ENCODE measurements at places on chromosomes 1 and 21.

GRCh38 chr1:160884579-160884978 is 401 bp downstream of the ITLN1 start:
- no peak for DNase-seq

GRCh38 chr1:240876071-240876470 is 264.1 kb upstream of the GREM2 start:
- no peak for DNase-seq

DNA sequence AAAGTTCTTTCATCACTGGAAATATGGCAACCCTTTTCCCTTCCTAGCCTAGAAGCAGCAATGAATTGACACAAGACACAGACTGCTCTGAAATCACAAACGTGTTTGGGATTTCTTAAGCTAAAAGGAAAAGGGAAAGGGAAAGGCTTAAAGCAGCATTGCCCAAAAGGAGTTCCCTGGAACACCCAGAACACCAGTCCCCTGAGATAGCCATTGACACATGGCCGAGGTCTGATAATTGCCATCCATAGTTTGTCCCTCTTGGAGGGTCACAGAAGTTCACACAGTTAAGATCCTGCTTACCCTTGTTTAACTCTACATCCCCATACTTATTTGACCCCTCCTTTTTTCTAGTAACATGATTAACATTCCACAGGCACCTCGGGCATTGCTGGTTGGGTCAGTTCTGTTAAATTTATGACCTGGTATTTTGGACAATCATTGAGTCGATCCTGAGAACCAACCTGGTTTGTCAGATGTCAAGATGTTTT is 72.9 kb downstream of the ZNF281 start:
- no peak for DNase-seq

GRCh38 chr1:187689129-187689528 is 860.4 kb downstream of the PLA2G4A start:
- DNase-seq = peak; percentile 95

DNA sequence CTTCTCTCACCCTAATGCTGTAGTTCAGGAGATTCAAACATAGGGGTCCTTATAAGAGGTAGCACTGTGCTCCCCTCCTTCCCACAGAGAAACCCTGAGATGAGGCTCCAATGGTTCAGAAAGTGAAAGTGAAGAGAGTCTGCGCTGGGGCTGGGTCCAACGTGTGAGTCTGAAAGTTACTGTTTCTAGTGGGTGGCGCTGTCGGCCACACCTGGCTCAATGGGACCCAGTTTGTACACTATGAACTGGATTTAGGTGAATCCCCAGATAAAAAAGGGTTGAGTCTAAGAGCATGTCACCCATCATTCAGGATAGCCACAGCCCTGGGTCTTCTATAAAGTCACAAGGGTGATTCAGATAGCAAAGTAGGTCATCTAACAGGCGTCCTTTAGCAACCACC is 2.8 kb downstream of the SMCP start:
- no peak for DNase-seq

GRCh38 chr1:44359234-44359935 is 4.3 kb upstream of the ERI3 start:
- DNase-seq = no peak

- DNase-seq = no peak
Observed at GRCh38 chr1:168755800-168756418, 26.9 kb upstream of the DPT start.

GRCh38 chr1:110668549-110668948 is 6.2 kb downstream of the KCNA3 start:
- DNase-seq = no peak

- no peak for DNase-seq
Observed at GRCh38 chr1:31073044-31073443, 7.5 kb upstream of the PUM1 start.

DNA sequence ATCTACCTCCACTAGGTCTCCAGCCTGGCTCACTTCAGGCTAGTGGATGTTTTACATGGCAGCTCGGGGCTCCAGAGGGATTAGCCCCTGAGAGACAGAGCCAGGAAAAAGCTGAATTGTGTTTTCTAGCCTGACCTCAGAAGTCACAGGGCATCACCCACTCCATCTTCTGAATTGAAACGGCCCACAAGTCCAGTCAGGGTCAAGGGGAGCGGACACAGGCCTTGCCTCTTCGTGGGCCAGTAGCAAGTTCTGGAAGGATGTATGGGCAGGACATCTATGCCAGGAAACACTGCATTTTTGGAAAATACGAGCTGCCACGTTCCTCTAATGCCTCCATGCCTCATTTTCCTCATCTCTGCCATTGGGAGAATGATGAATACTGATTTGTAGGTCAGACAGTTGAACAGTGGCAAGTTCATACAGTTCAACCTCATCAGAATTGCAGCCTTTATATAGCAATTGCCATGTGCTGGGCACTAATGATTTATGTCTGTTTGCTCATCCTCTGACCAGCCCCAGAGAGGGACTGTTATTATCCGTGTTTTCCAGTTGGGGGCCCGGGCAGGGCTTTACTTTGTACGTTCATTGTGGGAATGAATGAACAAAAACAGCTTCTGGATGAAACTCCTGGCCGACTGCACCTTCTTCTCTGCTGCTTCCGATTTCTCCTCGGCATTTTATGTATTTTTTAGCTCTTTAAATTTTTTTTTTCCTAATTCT is 23.2 kb upstream of the PCBP3 start:
- DNase-seq = no peak

DNA sequence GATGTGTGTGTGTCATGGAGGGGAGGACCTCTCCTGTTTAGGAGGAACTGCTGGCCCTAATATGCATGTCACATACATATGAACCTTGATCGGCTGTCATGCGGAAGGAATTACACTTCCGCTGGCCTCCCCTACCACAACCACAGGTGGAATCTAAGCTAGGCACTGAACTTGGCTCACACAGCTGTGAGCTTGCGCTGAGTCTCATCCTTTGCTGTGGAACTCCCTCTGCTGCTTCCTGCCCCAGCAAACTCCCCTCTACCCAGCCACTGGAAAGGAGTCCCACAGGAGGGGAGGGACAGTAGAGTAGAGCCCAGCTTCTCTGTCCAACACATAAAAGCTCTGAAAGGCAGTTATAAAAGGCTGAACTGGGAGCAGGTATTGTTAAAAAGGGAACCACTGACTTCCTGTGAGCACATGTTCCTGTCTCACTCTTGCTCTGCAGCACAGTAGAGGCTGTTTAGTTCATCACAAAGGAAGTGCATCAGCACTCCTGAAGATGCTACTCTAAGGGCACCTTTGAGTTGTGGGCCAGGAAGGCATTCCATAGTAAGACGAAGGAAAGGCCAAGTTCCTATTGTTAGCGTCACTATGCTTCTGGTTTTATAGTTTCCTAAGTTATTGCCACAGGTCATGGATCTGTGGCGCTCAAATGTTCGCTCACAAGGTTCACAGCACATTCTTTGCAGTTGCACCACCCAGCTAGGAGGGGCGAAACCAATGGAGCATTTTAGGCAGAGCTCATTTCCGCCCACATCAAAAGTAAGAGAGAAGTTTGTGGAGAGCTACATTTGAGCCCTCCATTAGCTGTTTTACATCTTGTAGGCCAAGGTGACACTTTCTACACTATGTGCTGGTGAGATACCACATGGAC is 17.7 kb upstream of the PTPRC start:
- DNase-seq = no peak

- DNase-seq = peak; percentile 33
Observed at GRCh38 chr1:210726621-210727020, 397.9 kb downstream of the HHAT start.

DNA sequence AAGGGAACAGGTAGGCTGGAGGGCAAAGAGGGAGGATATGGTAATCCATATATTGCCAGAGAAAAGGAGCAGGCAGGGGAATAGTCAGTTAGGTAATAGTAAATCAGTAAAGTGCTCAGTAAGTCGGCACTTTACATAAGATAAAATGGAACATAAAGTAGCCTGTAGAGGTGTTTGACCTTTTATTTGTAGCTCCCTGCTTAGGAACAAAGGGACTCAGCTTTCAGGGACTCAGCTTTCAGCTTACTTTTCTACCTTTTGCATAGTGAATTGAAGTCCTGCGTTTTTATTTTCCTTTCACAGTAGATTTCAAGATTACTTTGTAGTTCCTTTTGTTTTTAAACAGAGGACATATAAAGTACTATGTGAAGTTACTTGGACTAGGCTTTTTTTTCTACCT is 87.3 kb downstream of the ITSN1 start:
- no peak for DNase-seq

- DNase-seq = peak; percentile 31
Observed at GRCh38 chr1:71666609-71667008, 585.8 kb upstream of the ZRANB2 start.

All from astrocyte of the spinal cord (primary cell).